Muscle of leg (tissue), 16 donors: ENCODE measurements at places on chromosomes 3 and 15. TPM values are rescaled to one million over a fixed set of nuclear protein-coding genes. Genes with fewer than 3 reads are reported as not detected.

The LMAN1L gene
- total RNA-seq = 0.04 TPM

The SUMF1 gene
- 26.1 TPM for total RNA-seq

The MYL3 gene
- total RNA-seq = 107 TPM

- no peak overlapping the region for H3K27ac ChIP-seq
- H3K4me3 ChIP-seq = no peak overlapping the region
- no peaks in the 10 kb centered on the region for H3K36me3 ChIP-seq
- DNase-seq = no peak
Observed at GRCh38 chr3:52967398-52967797, 70.0 kb upstream of the STIMATE start.

The CPNE9 gene
- 0.09 TPM for total RNA-seq

DNA sequence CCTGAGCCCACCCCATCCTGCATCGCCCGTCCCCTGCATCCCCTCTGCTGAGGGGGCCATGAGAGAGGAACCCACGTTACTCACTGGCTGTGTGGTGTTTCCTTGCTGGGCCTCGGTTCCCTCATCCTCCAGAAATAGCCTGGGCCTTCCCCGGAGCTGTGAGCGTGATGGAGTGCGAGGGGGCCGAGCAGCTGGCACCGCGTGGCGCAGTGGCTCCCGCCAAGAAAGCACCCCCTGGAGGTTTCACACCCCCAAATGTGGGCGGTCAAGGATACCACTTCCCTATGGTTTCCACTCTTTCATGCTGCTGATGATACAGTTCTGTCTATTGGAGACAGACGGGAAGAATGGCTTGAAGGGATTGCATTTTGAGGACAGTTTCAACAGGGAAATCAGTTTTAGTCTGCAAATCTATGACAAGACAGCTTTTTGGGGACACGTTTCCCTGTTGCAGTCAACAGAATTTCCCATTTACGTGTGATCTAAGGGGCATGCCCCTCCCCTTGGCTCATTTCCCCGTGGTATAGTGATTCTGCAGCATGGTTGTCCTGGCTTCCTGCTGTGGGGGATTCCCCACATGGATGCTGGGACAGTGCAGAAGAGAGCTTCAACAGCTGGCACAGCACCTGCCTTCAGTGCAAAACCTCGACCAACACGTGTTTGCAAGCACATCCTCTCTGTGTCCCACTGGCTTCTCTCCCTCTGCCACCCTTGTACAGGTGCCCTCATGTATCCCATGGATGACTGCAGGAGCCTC is 377.5 kb downstream of the LRTM1 start:
- no peak overlapping the region for H3K27ac ChIP-seq
- no peak overlapping the region for H3K4me3 ChIP-seq
- no peaks in the 10 kb centered on the region for H3K27me3 ChIP-seq
- peaks cover 11% of the 10 kb centered on the region for H3K4me1 ChIP-seq
- DNase-seq = no peak
- no peaks in the 10 kb centered on the region for H3K36me3 ChIP-seq

GRCh38 chr3:46269556-46269955 is 27.3 kb downstream of the CCR3 start:
- no peaks in the 10 kb centered on the region for H3K36me3 ChIP-seq
- H3K4me3 ChIP-seq = no peak overlapping the region
- H3K27me3 ChIP-seq = no peaks in the 10 kb centered on the region
- no peak overlapping the region for H3K27ac ChIP-seq

DNA sequence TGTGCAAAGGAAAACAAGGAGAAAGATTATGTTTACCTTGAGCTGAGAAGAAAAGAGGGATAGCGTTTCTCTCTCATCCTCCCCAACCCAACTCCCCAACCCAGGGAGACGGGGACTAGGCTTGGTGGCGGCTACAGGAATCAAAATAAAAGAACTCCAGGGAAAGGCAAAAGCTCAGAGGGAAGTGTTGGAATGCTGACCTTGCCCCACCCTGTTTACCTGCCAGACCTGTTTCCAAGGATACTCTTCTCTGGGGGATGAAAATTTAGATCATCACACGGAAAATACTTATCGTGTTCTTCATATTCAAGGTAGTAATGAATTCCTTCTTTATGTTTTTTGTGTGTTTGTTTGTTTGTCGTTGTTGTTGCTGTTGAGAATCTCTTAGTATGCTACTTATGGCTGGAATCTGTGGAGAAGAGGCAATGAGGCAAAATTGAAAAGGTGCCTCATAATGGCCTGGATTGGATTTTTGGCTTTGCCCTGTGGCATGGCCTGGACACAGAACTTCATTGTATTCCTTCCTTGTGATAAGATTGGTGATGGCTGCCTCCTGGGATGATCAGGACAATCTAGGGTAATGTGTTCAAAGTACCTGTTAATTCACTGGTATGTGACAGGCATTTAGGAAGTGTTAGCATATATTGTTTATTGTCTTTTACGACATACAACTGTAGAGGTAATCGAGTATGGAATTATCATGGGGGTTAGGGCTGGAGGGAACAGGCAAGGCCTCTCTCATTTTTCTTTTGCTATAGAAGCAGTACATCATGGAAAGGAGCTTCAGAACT is 11.1 kb upstream of the TPRG1 start:
- no peaks in the 10 kb centered on the region for H3K4me1 ChIP-seq
- no peaks in the 10 kb centered on the region for H3K27me3 ChIP-seq
- no peak for DNase-seq
- no peaks in the 10 kb centered on the region for H3K36me3 ChIP-seq
- no peak overlapping the region for H3K4me3 ChIP-seq

DNA sequence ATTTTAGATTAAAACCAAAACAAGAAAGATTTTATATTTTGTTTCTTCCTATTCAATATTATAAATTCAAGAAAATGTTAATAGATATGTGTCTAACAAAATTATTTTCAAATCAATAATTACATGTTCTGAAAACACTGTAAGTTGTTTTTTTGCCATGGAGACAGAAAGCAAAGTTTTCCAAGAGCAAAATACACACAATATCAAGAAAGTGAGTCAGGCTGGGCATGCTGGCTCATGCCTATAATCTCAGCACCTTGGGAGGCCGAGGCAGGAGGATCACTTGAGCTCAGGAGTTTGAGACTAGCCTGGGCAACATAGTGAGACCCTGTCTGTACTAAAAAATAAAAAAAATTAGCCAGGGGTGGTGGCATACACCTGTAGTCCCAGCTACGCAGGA is 71.7 kb downstream of the TTC23 start:
- no peak overlapping the region for H3K27ac ChIP-seq
- no peaks in the 10 kb centered on the region for H3K27me3 ChIP-seq
- peaks cover 23% of the 10 kb centered on the region for H3K36me3 ChIP-seq

The TGM5 gene
- total RNA-seq = 0.13 TPM

The ABHD6 gene
- total RNA-seq = 7.1 TPM

DNA sequence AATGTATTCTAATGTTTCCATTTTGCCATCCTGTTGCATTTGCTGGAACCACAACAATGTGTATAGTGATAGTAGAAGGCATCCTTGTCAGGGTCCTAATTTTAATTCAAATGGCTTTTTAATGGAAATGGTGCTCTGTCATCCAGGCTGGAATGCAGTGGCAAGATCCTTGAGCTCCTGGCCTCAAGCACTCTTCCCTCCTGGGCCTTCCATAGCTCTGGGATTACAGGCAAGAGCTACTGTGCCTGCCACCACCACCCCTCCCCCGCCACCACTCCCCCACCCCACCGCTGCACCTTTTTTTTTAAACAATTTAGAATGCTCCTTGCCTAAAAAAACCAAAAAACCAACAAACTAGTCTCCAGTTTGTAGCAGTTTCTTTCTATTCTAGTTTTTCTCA is 15.2 kb upstream of the IQCF6 start:
- no peak for DNase-seq
- H3K4me1 ChIP-seq = no peaks in the 10 kb centered on the region
- peaks cover 9% of the 10 kb centered on the region for H3K27me3 ChIP-seq
- H3K4me3 ChIP-seq = no peak overlapping the region

- no peak overlapping the region for H3K4me3 ChIP-seq
- H3K27ac ChIP-seq = no peak overlapping the region
- no peaks in the 10 kb centered on the region for H3K36me3 ChIP-seq
- no peak for DNase-seq
- no peaks in the 10 kb centered on the region for H3K27me3 ChIP-seq
Observed at GRCh38 chr3:192819001-192819569, 91.7 kb upstream of the FGF12 start.

DNA sequence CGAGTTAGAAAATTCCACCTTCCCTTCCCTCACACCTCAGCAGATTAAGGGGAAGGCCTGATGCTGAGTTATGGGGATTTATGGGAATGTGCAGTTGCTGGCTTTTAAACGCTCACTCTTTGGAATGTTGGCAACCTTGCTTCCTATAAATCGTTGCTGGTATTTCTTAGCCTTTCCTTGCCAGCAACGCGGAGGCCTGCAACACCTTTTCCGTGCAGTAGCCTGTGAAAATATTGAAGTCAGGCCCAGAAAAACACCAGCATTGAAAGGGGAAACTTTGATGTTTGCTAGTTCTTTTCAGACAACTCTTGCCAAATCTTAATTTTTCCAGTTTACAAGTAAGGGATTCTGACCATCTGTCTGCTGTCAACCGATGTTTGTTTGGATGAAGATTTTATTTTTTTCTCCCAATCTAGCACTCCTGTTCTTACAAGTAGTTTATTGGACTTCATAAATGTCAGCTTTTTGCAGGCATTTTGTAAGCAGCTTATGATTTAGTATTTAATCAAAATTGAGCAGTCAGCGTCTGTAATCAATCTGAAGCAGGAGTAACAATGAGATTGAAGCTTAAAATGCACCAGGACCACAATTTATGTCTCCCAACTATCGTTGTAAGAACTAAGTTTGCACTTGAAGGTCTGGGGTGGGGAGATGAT is 251.0 kb downstream of the RPLP1 start:
- no peaks in the 10 kb centered on the region for H3K27me3 ChIP-seq
- peak; percentile 80 for DNase-seq
- H3K4me1 ChIP-seq = peaks cover 15% of the 10 kb centered on the region
- H3K36me3 ChIP-seq = no peaks in the 10 kb centered on the region

GRCh38 chr3:130081351-130081881 is at the start of gene ALG1L2:
Gene ALG1L2, plus strand, starts transcription at chr3:130081831. Its CDS starts 186 bp downstream, at chr3:130082017.
- DNase-seq = no peak
- no peak within 1 kb of the TSS for H3K27ac ChIP-seq
- no peak within 1 kb of the TSS for H3K4me3 ChIP-seq

- H3K36me3 ChIP-seq = no peaks in the 10 kb centered on the region
- H3K27ac ChIP-seq = no peak overlapping the region
- no peak for DNase-seq
- no peaks in the 10 kb centered on the region for H3K27me3 ChIP-seq
- no peak overlapping the region for H3K4me3 ChIP-seq
Observed at GRCh38 chr3:108127301-108127988, 36.6 kb upstream of the CD47 start.

DNA sequence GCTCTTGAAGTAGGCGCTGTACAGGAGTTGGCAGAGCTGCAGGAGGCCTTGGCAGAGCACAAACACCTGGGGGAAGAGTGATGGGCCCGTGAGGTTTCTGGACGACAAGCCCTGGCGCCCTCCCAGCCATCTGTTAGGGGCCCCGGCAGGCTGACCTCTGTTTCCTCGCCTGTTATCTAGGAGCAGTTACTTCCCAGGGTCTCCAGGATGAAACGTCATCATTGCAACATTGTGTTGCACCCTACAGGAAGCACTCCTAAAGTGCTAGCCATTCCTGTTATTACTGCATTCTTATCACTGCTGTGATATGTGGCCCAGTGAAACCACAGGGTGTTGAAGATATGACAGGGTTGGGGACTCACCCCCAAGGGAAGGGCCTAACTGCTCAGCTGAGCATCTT is 50.2 kb downstream of the SLCO2A1 start:
- no peak overlapping the region for H3K4me3 ChIP-seq
- H3K4me1 ChIP-seq = peaks cover 15% of the 10 kb centered on the region
- no peak overlapping the region for H3K27ac ChIP-seq
- H3K36me3 ChIP-seq = no peaks in the 10 kb centered on the region

The SMAD3 gene
- total RNA-seq = 18.3 TPM

- no peak for DNase-seq
- no peak overlapping the region for H3K27ac ChIP-seq
- H3K4me1 ChIP-seq = peaks cover 23% of the 10 kb centered on the region
- no peak overlapping the region for H3K4me3 ChIP-seq
- no peaks in the 10 kb centered on the region for H3K36me3 ChIP-seq
Observed at GRCh38 chr3:46676601-46677410, 16.7 kb downstream of the ALS2CL start.

The SCG5 gene
- 20.0 TPM for total RNA-seq

DNA sequence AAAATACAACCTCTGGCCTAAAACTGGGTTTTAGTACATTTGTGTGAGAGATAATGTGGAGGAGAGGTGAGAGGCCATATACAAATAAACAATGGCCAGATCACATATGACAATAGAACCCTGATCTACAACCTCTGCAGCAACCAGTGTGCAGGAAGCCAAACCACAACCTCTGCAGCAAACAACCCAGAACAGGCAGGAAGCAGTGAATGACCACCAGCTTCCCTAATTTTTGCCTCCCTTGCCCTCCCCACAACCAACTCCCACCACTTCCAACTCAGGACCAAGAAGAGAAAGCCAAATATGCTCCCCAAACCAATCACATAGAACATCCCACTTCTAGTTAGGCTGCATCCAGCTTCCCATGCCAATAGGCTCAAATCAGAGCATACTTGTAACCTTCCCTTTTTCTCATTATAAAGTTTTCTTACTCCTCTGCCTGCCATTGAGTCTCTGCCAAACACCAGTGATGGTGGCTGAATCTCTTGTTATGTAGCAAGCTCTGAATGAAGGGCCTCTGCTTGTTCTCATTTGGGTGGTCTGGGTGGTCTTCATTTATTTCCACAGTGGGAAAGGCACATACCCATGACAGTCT is 102.6 kb upstream of the GAP43 start:
- H3K27me3 ChIP-seq = no peaks in the 10 kb centered on the region
- no peak overlapping the region for H3K27ac ChIP-seq
- no peaks in the 10 kb centered on the region for H3K36me3 ChIP-seq
- H3K4me1 ChIP-seq = peaks cover 7% of the 10 kb centered on the region

The OXTR gene
- 0.53 TPM for total RNA-seq

- no peak overlapping the region for H3K4me3 ChIP-seq
- DNase-seq = no peak
- peaks cover 8% of the 10 kb centered on the region for H3K4me1 ChIP-seq
- no peak overlapping the region for H3K27ac ChIP-seq
Observed at GRCh38 chr15:80055933-80056332, 3.5 kb upstream of the ZFAND6 start.

The GASK1A gene
- total RNA-seq = 14.6 TPM

GRCh38 chr15:57323806-57324589 is 52.3 kb upstream of the CGNL1 start:
- DNase-seq = no peak
- peaks cover 78% of the 10 kb centered on the region for H3K4me1 ChIP-seq
- no peaks in the 10 kb centered on the region for H3K27me3 ChIP-seq
- H3K36me3 ChIP-seq = no peaks in the 10 kb centered on the region
- no peak overlapping the region for H3K27ac ChIP-seq

- peak overlapping the region; percentile 33 for H3K27ac ChIP-seq
- H3K4me3 ChIP-seq = no peak overlapping the region
- peak; percentile 88 for DNase-seq
- H3K4me1 ChIP-seq = peaks cover 30% of the 10 kb centered on the region
Observed at GRCh38 chr3:8607234-8608040, 37.2 kb downstream of the SSUH2 start.
